CD4-positive, alpha-beta T cell treated with Interleukin-21 for 1 hour (primary cell): ENCODE measurements at places on chromosomes 7 and 10.

- no peak for DNase-seq
Measured at GRCh38 chr10:49627038-49627437, 13.2 kb downstream of the CHAT start.

- DNase-seq, result no peak
Measured at GRCh38 chr7:155863721-155864151, 51.5 kb upstream of the SHH start.

- DNase-seq, result no peak
Measured at GRCh38 chr7:93719546-93719945, 145.0 kb upstream of the CALCR start.

DNA sequence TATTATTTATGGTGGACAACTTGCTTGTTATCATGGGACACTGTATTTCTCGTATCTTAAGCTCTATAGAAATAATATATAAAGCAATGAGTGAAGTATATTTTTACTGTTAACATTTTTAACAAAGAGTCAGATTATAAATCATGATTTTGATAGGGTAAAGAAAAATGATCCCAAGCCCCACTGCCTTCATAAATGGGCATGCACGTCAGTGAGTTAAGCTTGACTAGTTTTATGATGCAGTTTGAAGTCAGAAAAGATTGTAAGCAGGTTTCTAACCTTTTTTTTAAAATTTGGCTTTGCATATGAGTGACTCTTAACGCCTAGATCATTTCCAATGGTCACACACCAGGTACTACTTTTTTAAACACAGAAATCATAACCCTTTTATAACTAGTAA lies 152.8 kb downstream of the GNAT3 start:
- no peak for DNase-seq

DNA sequence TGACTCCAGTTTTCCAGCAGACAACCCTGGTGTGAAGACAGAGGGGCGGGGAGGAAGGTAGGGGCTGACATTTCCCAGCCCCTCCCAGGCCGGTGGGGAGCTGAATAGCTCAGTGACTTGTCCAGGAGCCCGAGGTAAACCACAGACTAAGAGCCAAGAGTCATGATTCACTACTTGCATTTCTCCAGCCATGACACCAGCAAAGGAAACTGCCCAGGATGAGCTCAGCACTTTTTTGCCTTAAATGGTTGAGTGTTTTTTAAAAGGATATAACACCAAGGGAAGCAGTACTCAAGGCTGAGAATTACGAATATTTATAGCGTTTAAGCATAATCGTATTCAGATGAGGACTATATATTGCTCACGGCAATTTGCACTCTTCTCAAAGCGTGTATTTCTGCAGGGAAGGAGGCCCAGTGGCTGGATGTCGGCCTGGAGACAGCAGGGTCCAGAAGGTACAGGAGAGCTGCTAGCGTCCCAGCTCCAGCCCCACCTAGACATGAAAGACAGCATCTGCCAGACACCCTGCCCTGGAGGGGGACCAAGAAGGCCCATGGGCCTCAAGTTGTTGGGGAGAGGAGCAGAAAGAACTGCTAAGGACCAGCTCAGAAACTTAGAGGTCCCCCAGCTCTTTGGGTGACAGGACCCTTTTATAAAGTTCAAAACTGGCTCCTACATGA lies 141.4 kb downstream of the GRID1 start:
- DNase-seq, result no peak

DNA sequence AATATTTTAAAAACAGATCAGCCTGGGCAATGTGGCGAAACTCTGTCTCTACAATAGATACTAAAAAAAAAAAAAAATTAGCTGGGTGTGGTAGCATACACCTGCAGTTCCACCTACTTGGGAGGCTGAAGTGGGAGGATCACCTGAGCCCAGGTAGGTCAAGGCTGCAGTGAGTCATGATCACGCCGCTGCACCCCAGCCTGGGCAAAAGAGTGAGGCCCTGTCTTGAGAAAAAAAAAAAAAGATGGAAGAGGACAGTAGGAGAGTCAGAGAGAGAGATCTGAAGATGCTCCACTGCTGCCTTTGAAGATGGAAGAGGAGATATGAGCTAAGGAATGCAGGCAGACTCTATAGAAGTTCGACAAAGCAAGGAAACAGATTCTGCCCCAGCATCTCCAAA lies 181.9 kb downstream of the CALN1 start:
- no peak for DNase-seq

- DNase-seq, result no peak
Measured at GRCh38 chr7:137001041-137001440, 132.6 kb downstream of the CHRM2 start.

- DNase-seq, result no peak
Measured at GRCh38 chr10:52651293-52651692, 121.3 kb downstream of the MBL2 start.

DNA sequence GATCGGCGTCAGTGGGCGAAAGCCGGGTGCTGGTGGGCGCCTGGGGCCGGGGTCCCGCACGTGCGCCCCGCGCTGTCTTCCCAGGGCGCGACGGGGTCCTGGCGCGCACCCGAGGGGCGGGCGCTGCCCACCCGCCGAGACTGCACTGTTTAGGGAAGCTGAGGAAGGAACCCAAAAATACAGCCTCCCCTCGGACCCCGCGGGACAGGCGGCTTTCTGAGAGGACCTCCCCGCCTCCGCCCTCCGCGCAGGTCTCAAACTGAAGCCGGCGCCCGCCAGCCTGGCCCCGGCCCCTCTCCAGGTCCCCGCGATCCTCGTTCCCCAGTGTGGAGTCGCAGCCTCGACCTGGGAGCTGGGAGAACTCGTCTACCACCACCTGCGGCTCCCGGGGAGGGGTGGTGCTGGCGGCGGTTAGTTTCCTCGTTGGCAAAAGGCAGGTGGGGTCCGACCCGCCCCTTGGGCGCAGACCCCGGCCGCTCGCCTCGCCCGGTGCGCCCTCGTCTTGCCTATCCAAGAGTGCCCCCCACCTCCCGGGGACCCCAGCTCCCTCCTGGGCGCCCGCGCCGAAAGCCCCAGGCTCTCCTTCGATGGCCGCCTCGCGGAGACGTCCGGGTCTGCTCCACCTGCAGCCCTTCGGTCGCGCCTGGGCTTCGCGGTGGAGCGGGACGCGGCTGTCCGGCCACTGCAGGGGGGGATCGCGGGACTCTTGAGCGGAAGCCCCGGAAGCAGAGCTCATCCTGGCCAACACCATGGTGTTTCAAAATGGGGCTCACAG lies 1.1 kb downstream of the EGFR start:
- DNase-seq, result no peak

- DNase-seq, result no peak
Measured at GRCh38 chr10:83935911-83936310, 203.4 kb upstream of the GHITM start.

GRCh38 chr10:84525120-84525806 lies 196.9 kb downstream of the CCSER2 start:
- no peak for DNase-seq
